ENCODE measurements at places on chromosomes 16 and 17.

DNA sequence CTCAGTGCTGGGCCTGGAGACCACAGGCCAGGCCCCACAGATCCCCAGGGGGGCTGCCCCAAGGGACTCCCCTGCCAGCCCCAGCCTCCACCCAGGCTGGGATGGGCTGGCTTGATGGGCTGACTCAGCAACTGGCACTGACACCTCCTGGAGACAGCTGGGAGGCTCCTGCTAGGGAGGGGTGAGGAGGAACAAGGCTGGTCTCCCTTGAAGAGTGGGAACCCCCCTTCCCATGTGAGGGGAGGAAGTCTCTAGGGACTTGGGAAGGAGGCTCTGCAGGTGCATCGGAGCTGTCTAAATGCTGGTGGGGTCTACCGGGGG lies 10.4 kb downstream of the NHERF1 start:
- no peak for DNase-seq

GRCh38 chr16:24141466-24141865 lies 114.7 kb upstream of the CACNG3 start:
- no peak for DNase-seq

DNA sequence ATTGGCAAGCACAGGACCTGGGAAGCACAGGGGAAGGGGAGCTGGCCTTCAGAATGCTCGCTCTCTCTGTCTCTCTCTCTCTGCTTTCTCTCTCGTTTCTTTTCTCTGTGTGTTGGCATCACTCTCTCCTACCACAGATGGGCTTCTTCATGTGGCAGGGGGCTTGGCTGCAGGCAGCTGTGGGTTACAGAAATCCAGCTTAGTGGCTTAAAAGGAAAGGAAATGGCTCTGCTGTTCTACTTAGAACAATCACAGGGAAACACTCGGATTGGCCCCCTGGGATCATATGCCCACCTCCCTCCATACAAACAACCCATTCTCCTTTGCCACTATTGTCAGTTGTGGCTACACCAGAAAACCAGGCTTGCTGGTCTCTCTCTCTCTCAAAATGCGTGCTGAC lies 20.4 kb downstream of the TBX2 start:
- DNase-seq, result no peak

DNA sequence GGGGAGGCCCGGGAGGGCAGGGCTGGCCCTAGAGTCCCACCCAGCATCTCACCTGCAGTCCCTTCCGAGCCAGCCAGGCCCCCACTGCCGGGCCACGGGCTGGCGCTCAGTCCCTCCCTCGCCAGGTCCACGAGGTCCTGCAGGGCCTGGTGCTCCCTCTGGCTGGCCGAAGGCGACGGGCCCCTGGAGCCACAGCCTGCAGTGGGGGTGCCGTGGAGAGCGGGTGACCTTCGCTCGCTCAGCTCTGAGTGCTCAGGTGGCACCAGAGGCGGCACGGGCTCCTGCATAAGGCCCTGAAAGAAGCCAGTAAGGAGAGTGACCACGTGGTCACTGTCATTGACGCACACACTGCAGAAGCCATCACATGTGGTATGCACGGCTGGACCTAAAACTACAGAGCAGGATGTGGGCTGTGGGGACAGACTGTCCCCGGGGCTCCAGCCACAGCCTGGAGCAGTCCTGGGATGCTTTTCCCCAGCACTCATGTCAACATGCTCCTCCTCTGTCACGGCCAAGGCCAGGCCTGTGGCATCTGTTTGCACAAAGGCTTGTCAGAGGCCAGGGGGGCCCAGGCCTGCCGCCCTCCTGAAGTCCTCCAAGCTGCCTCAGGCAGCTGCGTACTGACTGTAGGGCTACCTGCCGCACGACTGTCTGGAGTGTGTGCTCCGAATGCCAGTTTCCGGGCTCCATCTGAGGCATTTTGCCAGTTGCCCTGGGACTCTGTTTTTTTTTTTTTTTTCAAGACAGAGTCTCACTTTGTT lies 15.1 kb downstream of the SLX4 start:
- no peak for DNase-seq

DNA sequence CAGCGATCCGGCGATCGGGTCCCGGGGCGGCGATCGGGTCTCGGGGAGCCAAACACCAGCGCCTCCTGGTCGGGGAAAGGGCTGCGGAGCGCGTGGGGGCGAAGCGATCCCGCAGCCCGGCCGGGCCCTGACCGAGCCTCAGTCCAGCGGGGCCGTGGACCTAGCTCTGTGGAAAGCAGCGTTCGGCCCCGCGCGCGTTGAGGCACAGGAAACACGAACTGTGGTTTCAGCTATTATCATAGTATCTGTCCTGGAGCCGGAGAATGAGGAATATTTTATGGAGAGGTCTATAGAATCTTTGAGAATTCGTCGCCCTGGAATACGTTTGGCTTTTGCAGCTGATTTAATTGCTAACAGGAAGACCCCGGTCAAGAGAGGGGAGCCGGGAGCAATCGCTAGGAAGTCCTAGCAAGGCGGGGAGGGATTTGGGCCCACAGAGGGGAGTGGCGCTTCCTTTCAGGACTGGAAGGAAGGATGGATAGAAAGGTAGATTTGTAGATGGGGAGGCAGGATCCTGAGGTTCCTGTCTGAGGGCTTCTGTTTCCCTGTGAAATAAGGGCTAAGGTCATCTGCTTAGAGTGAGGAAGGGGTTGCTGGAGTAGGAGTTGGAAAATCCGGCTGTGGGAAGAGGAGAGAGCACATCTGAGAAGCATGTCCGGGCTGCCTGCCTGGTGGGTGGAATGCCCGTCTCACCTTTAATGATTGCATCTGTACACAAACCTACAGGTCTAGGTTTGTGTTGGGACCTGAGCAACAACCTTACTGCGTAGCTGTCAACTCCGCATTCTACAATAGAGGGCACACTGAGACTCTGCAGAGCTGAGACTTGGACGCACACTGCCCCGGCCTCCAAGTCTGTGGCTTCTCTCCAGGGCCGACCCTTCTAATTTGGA lies 770 bp downstream of the CCNF start:
- DNase-seq, result no peak

- DNase-seq, result no peak
Measured at GRCh38 chr16:3731126-3731935, 14.0 kb upstream of the TRAP1 start.

- DNase-seq, result no peak
Measured at GRCh38 chr16:55499951-55500529, 8.8 kb upstream of the LPCAT2 start.

GRCh38 chr17:48463526-48463925 lies 33.5 kb upstream of the SKAP1 start:
- no peak for DNase-seq

DNA sequence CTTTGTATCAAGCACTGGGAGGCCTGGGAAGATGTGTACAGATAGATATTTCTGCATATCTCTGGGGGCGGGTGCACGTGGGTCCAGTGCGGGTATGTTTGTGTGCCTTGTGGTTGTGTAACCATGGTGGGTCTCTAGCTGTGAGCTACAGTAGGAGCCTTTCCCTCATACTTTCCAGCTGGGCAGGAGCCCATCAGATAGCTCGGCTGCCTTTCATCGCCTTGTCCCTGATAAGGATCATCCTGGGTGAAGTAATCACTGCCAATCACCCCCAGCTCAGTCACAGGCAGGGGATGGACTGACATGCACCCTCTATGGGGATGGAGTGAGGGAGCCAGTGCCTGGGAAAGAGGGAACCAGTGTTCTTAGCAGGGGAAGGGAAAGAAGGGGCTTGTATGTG lies 3.2 kb upstream of the SCRN2 start:
- no peak for DNase-seq

- no peak for DNase-seq
Measured at GRCh38 chr17:77859035-77859810, 99.3 kb upstream of the TNRC6C start.

DNA sequence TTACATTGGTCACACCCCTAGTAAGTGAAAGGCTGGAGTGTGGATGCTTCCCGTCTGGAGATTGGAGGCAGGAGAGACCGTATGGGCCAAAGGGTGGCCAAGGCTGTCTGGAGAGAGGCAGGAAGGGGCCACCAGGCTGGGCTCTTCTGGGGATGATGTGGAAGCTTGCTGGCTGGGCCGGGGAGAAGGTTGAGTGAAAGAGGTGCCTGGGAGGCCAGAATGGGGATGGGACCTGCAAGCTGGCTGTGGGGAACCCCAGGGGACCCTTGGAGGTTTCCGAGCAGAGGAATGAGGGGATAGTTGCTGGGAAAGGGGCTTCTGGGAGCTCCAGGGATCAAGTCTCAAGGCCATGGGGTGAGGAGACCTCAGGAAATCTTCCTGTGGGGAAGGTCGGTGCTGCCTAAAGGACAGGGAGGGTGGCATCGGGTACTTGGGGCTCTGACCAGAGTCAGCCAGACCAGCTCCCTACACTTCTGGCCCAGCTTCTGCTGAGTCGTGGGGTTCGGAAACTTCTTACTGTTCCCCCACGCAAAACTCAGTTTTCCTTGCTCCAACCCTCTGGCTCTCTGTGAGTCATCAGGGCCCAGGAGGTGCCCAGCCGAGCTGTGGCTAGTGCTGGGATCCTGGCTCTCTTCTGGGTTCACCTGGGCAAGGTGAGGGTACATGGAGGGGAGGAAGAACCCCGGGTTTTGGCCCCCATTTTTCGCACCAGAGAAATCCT lies 3.1 kb downstream of the MRC2 start:
- DNase-seq, result no peak

DNA sequence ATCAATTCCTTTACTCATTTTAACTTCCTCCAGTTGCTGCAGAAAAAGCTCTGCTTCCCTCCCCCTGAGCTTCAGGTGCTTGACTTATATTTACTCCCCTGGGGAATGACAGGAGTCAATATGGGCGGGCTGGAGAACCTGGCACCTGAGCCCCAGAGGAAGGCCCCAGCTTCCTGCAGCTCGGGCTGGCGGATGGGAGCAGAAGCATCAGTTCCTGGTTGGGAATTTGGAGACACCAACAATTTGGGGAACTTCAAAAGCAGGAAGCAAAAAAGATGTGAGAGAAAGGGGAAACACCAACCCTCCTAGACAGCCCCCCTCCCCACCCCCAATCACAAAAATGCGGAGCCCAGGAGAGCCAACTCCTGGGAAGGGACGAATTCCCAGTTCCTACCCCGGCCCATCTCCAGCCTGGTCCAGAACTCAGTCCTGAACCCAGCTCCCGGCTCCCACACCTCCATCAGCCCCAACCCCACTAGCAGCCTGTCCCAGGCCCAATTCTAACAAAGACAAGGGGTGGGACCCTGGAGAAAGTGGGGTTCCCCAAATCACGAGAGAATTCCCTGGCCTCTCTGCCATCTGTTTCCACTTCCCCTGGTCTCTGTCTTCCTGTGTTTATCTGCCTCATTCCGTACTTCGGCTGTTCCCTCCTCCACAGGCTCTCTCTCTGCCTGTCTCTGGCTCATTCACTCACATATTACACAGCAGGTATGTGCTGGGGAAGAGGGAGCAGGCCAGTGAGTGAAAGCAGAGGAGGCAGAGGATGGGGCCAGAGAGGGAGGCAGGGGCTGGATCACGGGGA lies 16.2 kb upstream of the ASGR2 start:
- no peak for DNase-seq

Measured in activated T-cell treated with anti-CD3 and anti-CD28 coated beads for 4 hours (primary cell).